ENCODE measurements at places on chromosomes 11 and 22.
A peak's percentile ranks its signal among the peaks of the same experiment; 100 is the strongest.

GRCh38 chr22:45692549-45692948 lies 20.9 kb downstream of the ATXN10 start:
- DNase-seq: no peak

- DNase-seq: peak; percentile 69
Measured at GRCh38 chr11:13955971-13956421, 6.5 kb upstream of the SPON1 start.

GRCh38 chr11:82907371-82907770 lies 5.8 kb downstream of the DDIAS start:
- DNase-seq: no peak

GRCh38 chr11:1879342-1879940 lies 12.3 kb downstream of the PRR33 start:
- DNase-seq: no peak

DNA sequence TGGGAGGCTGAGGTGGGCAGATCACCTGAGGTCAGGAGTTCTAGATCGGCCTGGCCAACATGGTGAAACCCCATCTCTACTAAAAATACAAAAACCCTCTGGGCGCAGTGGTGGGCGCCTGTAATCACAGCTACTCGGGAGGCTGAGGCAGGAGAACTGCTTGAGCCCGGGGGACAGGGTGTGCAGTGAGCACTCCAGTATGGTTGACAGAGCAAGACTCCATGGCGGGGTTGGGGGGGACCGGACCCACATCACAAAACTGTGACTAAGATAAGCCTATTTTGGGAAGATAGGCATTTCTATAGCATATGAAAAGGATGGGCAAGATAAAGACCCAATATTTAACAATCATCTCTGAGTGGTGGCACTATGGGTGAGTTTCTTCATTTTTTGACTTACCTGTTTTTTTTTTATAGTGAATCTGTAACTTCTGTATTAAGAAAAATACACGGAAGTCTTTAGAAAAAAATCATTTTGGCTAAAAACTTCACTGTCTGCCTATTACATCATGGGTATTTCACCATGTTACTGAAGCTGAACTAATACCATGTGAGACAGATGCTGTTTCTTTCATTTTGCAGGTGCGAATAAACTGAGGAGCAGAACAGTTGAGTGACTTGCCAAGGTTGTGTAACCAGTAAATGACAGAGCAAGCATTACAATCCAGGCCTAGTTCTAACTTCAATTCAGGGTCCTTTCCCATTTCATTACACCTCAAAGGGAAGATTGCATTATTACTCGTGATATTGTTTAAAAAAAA lies 2.5 kb downstream of the CELF1 start:
- DNase-seq: no peak

DNA sequence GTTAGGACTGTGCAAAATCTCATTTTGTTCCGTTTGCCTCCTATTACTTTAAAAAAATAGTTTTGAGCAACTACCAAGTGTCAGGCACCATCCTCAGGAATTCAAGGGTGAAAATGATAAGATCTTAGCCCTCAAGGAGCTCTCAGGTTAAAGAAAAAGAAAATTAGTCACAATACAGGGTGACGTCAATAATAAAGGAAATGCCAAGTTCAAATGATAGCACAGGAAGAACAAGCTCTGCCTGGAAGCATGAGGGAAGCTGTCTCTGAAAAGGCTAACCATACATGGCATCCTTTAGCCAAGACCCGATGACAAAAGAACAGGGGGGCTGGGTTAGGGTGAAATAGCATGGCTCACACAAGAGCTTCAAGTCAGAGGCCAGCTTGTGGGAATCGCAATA lies 11.1 kb upstream of the MPZL2 start:
- no peak for DNase-seq

All from CD4-positive, alpha-beta T cell treated with Interleukin-12 subunit alpha and Interleukin-12 subunit beta, for 1 hour (primary cell).